ENCODE measurements at places on chromosomes 5 and 9.

DNA sequence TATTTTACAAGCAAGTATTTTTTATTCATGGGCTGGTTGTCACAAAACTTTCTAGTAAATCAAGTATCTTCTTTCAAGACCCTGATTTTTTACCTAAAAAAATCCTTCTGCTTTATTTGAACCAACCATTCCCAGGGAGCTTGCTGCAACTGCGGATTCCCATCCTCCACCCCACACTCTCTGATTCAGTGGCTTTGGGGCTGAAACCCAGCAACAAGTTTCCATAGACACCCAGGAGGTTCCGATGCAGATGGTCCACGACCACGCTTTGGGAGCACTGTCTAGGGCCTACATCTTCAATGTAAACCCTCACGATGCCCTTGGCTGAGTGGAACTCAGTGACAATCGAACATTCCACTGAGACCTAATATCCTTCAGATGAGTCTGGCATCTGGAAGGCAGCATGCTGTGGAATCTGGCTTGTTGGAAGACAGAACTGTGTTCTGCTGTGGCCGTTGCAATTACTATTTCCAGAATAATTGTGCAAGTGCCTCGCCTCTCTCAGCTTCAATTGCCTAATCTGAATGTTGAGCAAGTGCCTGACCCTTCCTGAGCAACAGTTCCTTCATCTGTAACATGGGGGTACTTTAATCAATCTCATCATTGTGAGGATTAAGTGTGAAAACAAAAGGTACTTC lies 105.1 kb downstream of the INSYN2B start:
- peak overlapping the region; percentile 40 for H3K27ac ChIP-seq
- DNase-seq, result no peak
- H3K4me1 ChIP-seq, result peaks cover 39% of the 10 kb centered on the region
- H3K4me3 ChIP-seq, result no peak overlapping the region

GRCh38 chr5:150153957-150154617 lies 1.6 kb downstream of the PDGFRB start:
- H3K36me3 ChIP-seq, result peaks cover 3% of the 10 kb centered on the region
- H3K27ac ChIP-seq, result no peak overlapping the region
- H3K4me1 ChIP-seq, result peaks cover 14% of the 10 kb centered on the region
- H3K4me3 ChIP-seq, result no peak overlapping the region
- H3K27me3 ChIP-seq, result peaks cover 24% of the 10 kb centered on the region
- no peak for DNase-seq

DNA sequence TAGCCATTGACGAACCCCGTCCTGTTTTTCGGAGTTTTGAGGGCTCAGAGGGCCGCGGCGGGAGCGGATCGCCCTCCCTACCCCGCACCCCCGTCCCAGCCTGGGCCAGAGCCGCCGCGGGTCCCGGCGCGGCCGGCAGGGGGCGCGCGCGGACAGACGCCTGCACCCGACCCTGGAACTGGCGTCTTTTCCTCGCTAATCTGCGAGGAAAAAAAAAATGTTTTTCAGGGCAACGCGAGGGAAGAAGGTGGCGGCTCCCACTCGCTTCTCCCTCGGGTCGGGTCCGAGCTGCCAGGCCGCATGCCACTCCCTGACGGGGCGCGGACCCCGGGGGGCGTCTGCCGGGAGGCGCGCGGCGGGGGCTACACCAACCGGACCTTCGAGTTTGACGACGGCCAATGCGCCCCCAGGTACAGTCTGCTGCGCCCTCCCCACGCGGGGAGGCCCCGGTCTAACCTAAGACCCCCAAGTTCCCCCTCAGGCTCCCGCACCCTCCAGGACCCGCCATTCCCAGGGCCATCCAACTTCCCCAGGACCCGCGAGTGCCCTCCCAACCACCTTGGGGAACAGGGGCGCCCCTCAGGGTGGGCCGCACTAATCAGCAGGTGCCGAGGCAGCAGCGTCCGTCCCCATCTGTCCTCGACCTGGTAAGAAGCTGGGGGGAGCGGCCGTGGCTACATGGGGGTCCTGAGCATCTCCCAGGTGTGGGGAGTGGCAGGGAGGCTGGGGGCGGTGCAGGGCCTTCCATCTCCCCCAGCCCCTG lies at the start of gene KCNT1:
KCNT1 (plus strand) TSS at position 227 of the 763 bp plus-strand sequence; CDS start at position 301, 74 bp downstream.
- H3K27ac ChIP-seq, result no peak within 1 kb of the TSS
- peak; percentile 16 for DNase-seq
- no peaks in the 10 kb centered on the region for H3K4me1 ChIP-seq
- H3K36me3 ChIP-seq, result no peaks in the 10 kb centered on the region
- no peak within 1 kb of the TSS for H3K4me3 ChIP-seq
- peaks cover 19% of the 10 kb centered on the region for H3K27me3 ChIP-seq

GRCh38 chr9:133378408-133378962 lies 2.3 kb downstream of the STKLD1 start:
- H3K27me3 ChIP-seq, result no peaks in the 10 kb centered on the region
- H3K36me3 ChIP-seq, result peaks cover 13% of the 10 kb centered on the region
- H3K27ac ChIP-seq, result no peak overlapping the region
- no peak overlapping the region for H3K4me3 ChIP-seq
- DNase-seq, result no peak

DNA sequence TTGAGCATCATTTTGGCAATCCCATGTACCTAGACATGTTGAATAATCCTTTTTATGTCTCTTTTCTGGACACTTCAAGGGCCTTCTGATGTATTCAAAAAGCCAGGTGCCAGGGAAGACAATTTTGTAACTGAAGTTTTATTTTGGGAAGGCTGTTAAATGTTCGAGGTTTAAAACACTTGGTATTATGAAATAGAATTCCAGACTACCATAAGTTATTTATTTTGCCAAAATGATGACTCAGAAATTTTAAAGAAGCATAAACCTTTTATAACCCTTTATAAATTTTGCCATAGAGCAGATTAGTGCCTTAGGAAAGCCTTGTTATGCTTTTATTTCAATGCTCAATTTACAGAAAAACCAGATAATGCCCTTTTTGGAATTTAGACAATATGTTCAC lies 30.3 kb upstream of the UHRF2 start:
- DNase-seq, result no peak
- no peaks in the 10 kb centered on the region for H3K36me3 ChIP-seq
- no peak overlapping the region for H3K4me3 ChIP-seq
- H3K27me3 ChIP-seq, result peaks cover 19% of the 10 kb centered on the region

- no peak for DNase-seq
- H3K36me3 ChIP-seq, result no peaks in the 10 kb centered on the region
- peaks cover 40% of the 10 kb centered on the region for H3K27me3 ChIP-seq
These were observed 488.1 kb upstream of the DAB2 start for GRCh38 chr5:39912906-39913305.

- no peak for DNase-seq
- H3K4me1 ChIP-seq, result no peaks in the 10 kb centered on the region
- no peaks in the 10 kb centered on the region for H3K27me3 ChIP-seq
- no peak overlapping the region for H3K4me3 ChIP-seq
- H3K36me3 ChIP-seq, result peaks cover 18% of the 10 kb centered on the region
- no peak overlapping the region for H3K27ac ChIP-seq
These were observed 6.9 kb downstream of the CETN3 start for GRCh38 chr5:90402521-90403255.

DNA sequence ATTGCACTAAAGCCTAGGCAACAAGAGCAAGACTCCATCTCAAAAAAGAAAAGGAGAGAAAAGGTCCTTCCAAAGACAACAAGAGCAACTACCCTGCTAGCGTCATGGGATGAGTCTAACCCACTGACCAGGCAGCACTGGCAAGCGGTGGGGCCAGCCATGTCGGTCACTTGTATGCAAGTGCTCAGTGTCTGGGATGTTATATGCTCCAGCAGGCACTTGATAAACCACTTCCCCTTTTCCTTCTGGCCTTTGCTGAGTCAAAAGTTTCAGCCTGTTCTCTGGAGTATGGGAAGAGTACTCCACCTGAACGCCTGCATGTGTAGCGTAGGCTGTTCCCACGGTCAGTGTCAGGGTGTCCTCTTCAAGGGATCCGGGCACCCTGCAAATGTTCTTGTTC lies 9.2 kb upstream of the MXD3 start:
- peaks cover 17% of the 10 kb centered on the region for H3K4me1 ChIP-seq
- no peak overlapping the region for H3K4me3 ChIP-seq
- H3K27ac ChIP-seq, result no peak overlapping the region
- no peak for DNase-seq
- no peaks in the 10 kb centered on the region for H3K27me3 ChIP-seq
- peaks cover 1% of the 10 kb centered on the region for H3K36me3 ChIP-seq

GRCh38 chr9:32525709-32526030 lies 326 bp downstream of the RIGI start:
- peaks cover 23% of the 10 kb centered on the region for H3K36me3 ChIP-seq
- H3K4me3 ChIP-seq, result peak overlapping the region; percentile 95
- peaks cover 43% of the 10 kb centered on the region for H3K4me1 ChIP-seq
- DNase-seq, result no peak
- H3K27ac ChIP-seq, result peak overlapping the region; percentile 97
- no peaks in the 10 kb centered on the region for H3K27me3 ChIP-seq

DNA sequence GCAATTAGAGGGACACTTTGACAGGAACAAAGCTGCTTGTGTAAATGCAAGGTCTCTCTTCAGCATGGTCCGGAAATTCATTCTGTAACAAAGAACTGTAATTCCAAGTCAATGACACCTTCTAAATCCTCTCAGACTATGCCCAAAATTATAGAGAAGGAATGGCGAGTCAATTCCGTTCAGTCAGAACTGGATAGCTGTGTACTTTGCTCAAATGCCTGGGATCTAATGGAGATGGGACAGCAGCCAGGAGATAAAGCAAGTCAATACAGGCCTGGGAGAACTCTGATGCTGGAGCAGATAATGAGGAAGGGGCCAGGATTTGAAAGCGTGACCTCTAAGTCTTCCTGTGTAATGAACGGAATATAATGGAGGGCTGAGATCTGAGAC lies 96.4 kb upstream of the SPRY4 start:
- H3K36me3 ChIP-seq, result peaks cover 2% of the 10 kb centered on the region
- peak overlapping the region; percentile 25 for H3K4me3 ChIP-seq
- no peaks in the 10 kb centered on the region for H3K27me3 ChIP-seq
- H3K27ac ChIP-seq, result no peak overlapping the region
